ENCODE measurements at places on chromosomes 12 and 14.
A peak's percentile ranks its signal among the peaks of the same experiment; 100 is the strongest.

DNA sequence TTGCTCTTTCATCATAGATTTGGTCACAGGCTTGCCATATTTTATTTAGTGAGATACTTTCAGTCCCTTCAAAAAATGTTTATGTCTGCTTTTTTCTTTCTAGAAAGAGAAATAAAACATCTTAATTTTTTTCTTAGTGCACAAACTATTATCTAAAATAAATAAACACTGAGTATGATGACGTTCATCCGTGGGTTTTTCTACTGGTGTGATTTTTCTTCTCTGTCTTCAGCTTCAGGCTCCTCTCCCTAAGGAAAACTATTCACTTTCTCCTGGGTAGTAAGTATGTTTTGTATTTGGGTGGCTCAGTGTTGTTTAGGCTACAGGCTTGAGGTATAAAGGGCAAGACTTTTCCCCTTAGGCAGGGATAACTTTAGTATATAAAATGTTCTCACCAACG, 154.7 kb downstream of the DACT1 start:
- DNase-seq = no peak

DNA sequence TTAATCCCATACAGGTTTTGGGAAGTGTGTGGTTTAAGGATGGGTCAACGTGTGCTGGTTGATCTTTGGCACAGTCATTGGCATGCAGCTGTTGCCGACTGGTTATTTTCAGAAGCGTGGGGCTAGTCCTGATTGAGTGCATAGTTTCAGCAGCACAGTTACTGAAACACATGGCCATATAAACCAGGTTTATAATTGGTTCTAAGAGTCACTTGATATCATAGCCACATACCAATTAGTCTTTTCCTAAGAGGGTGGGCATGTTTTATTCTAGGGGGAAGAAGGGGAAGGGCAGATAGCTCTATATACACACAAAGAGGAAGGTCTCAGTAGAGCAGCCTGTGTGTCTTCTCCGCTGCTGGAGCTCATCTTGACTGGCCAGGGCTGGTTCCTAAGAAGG, 11.0 kb upstream of the RPS6KL1 start:
- no peak for DNase-seq

DNA sequence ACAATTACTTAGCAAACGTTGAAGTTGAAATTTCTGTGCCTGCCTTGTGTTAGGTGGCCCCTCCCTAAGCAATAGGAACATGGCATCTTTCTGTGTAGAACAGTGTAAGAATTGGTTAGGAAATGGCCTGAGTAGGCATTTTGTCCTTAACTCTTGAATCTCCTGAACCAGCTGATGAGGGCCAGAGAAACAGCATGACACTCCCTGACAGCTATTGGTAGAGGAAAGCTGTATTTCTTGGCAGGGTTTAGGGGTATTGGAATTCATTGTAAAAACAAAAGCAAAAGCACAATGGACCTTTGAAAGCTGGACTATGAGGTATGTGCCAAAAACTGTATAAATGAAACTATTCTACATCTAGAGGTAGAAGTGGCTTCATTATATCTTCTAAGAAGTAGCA, 40.6 kb upstream of the LRTM2 start:
- no peak for DNase-seq

- no peak for DNase-seq
These were observed 9.2 kb upstream of the MMP17 start for GRCh38 chr12:131818821-131819585.

DNA sequence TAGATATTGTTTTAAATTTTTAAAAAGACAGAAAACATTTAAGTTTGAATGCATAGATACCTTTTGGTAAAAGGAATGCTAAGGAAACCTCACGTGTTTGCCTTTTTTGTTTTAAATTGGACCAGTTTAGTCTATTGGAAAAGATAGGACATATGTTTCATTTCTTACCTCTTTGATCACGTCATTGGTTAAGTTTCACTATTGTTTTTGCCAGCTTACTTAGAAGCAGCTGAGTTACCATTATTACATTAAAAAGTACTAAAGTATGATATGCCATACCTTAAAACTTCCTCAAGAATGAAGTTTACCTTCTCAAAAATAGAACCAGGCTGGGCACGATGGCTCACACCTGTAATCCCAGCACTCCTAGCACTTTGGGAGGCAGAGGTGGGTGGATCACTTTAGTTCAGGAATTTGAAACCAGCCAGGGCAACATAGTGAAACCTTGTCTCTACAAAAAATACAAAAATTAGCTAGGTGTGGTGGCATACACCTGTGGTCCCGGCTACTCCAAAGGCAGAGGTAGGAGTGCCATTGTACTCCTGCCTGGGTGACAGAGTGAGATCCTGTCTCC, 54.4 kb downstream of the SRGAP1 start:
- DNase-seq = no peak

DNA sequence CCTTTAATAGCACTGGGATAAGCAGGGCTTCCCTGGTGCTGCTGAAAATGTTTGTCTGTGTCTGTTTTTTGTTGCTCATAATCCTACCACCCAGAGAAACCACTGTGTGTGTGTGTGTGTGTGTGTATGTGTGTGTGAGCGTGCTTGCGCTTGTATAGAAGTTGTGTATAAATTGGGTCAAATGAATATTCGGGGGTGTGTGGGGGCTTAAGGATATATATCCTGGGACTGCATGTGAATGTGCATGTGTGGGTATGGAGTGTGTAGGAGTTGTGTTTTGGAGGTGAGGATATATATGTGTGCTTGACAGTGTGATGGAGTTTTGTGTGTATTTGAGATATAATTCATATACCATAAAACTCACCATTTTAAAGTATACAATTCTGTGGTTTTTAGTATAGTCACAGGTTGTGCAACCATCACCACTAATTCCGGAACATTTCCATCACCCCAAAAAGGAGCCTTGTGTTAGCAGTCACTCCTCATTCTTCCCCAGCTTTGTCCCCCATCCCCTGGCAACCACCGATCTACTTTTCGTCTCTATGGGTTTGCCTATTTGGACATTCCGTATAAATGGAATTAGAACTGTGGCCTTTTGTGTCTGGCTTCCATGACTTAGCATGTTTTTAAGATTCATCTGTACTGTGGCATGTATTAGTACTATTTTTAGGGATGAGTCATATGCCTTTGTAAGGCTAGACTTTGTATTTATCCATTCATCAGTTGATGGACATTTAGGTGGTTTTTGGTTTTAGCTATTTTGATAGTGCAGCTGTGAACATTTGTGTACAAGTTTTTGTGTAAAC, 25.6 kb downstream of the TCTN1 start:
- DNase-seq = no peak

- no peak for DNase-seq
These were observed 64.2 kb downstream of the CLMN start for GRCh38 chr14:95255487-95255886.

GRCh38 chr14:105363847-105364708, 34.3 kb upstream of the TEX22 start:
- peak; percentile 20 for DNase-seq

GRCh38 chr14:68596211-68596610, 196.7 kb downstream of the ZFP36L1 start:
- no peak for DNase-seq

- no peak for DNase-seq
These were observed 14.0 kb downstream of the OR11G2 start for GRCh38 chr14:20204721-20205120.

- no peak for DNase-seq
These were observed 1.4 kb downstream of the NIN start for GRCh38 chr14:50829489-50830043.

GRCh38 chr12:57753756-57754337, 1.1 kb upstream of the MARCHF9 start:
- DNase-seq = no peak

DNA sequence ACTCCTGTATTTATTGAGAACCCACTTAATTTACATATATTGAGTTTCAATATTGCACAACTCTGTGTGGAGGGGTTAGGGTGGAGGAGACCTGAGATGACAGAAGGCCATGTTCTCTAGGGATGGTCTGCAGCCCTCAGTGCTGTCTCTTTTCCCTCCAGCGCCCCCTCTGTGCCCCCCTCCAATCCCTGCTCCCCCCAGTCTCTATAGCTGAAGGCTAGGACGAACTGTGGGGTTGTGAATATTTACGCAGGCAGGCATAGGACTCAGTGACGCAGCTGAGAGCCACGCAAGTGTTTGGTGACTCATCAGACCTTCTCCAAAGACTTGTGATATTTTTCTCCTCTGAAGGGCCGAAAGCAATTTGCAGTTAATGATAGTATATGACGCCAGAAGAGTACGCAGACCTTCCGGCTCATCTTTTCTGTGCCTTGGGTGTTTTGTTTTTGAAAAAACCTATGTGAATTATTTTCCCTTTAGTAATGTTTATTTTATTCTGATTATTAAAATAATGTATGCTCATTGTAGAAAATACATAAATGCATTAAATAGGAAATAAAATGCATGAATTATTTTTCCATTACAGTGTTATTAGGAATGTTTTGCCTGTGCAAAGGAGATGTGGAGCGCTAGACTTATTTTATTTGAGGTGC, 85.3 kb downstream of the SLC25A47 start:
- no peak for DNase-seq

GRCh38 chr12:40152783-40153383, 47.0 kb upstream of the SLC2A13 start:
- DNase-seq = peak; percentile 9
